ENCODE measurements at places on chromosomes 1 and 21.

GRCh38 chr21:33028287-33028670, 2.5 kb downstream of the OLIG2 start:
- DNase-seq = no peak

DNA sequence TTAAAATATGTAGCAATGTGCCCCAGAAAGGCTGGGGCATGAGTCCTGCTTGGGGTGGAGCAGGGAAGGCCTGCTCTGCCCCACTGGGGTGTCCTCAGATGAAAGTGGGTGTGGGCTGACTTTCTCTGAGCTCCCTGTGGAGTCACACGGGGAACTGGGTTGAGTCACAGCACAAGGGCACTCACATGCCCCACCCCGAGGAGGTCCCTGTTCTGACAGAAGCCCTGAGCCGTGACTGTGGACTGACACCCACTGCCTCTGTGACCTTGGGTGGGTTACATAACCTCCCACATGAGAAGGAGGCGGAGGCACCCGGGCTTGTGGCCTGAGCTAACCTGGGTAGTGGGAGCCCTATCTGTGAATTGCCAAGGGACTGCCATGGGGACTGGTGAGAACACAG, 52.5 kb upstream of the TINAGL1 start:
- DNase-seq = no peak

- DNase-seq = peak; percentile 92
Measured at GRCh38 chr1:42958488-42959319, at the start of gene SLC2A1. TSS of gene SLC2A1 (minus strand) at chr1:42958868. CDS start at chr1:42958651, 217 bp downstream.

DNA sequence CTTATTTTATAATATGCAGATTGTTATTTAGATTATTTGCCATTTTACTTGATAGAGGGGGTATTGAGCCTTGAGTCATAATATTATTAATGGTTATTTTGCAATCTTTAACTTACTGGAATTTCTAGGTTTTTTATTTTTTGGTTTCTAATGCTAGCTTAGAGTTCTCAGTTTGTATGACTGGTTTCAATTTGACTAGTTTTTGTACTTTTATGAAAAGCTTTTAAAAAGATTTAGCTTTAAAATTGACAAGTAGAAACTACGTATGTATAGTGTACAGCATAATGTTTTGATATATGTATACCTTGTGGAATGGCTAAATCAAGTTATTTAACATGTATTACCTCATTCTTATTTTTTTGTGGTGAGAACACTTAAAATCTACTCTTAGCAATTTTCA, 41.5 kb downstream of the CEP350 start:
- DNase-seq = no peak

DNA sequence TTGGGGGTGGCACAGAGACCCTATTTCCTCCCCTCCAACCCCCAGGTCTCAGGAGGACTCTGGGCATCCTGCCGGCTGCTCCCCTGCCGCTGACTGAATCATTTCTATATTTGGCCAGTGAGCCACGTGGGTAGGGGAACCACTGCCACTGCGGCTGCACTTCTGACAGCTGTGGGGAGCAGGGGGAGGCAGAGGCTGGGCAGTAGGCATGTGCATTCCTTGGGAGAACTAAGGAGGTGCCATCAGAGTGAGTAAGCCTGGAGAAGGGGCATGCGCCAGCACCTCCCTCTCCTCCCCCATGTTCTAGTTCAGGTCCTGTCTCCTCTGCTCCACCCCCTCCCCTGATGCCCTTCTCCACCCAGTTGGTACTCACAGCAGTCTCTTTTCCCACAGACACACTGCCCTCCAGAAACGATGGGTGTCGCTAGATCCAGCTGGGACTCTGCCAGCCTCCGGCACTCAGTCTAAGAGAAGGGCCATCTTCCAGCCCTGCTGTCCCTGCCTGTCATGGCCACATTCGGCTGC, 12.0 kb downstream of the PPFIA4 start:
- DNase-seq = no peak

- no peak for DNase-seq
Measured at GRCh38 chr1:224700918-224701531, 84.9 kb downstream of the CNIH3 start.

- DNase-seq = no peak
Measured at GRCh38 chr1:27372022-27372807, 2.4 kb downstream of the FCN3 start.

DNA sequence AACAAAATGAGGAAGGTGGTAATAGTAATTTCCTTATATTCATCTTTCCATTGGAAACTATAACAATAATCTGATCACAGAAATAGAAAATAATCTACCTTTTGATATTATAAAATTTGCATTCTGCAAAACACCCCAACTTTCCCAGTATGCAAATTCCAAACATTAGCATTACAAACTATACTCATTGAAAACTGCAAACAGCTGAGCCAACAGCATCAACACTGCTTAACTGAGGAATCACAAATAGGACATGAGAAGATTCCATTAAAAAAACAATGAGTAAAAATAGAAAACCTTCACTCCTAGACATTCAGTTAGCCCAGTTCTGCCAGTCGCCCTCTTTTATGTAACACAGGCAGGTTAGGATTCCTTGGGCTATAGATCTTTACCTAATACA, 18.1 kb downstream of the ZNF281 start:
- DNase-seq = no peak

DNA sequence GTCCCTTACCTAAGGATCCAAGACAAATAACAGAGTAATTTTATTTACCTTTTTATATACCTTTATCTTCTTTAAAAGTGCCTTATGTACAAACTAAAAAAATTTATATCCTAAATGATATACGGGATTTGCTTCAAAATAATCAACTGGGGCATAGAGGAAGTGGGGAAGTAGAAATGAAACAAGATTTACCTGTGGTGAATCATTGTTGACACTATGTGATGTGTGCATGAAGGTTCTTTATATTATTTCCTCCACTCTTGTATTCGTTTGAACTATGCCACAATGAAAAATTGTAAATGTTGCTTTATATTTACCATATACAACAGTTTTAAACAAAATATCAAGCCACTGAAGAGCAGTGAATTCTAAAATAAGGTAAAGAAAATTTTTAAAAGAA, 13.0 kb downstream of the RGS7 start:
- DNase-seq = no peak

DNA sequence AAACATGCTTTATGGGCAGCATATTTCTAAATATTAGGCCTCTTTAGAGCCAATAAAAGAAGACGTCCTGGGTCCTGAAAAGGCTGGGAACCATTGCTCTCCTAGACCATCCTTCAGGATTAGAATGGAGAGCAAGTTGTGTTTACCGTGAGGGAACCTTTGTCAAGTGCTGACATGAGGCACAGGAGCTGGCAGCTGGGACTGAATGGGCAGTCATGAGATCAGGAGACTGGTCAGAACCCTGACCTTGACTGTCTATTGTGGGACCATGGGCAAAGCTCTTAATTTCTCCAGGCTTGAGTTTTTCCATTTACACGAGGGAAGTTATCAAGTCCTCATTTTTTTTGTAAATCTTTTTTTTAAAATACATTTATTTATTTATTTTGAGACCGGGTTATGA, 5.2 kb downstream of the PFKFB2 start:
- DNase-seq = no peak

GRCh38 chr1:97726386-97726785, 194.4 kb downstream of the DPYD start:
- DNase-seq = no peak

DNA sequence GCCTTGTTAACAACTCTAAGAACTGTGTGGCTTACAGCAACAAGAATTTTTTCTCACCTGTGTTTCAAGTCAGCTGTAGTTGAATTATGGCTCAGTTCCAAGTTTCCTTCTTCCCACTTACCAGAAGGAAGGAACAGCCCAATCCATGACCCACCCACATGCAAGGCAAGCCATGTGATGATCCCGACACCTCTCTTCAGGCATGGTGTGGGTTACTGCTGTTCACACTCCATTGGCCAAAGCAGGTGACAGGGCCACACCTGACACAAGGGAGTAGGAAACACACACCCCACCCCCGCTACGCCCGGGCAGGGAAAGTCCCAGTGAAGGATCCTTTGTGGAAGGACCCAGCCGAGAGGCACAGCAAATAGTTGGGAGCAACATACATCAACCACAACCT, 36.3 kb downstream of the KCNJ15 start:
- DNase-seq = no peak

- DNase-seq = no peak
Measured at GRCh38 chr1:74790453-74790852, 57.5 kb downstream of the TYW3 start.

GRCh38 chr21:32163386-32163785, 115.5 kb downstream of the MIS18A start:
- no peak for DNase-seq

- DNase-seq = no peak
Measured at GRCh38 chr1:31239653-31240241, at the start of gene NKAIN1. TSS of gene NKAIN1 (minus strand) at chr1:31239887. CDS start at chr1:31239547, 340 bp downstream.

DNA sequence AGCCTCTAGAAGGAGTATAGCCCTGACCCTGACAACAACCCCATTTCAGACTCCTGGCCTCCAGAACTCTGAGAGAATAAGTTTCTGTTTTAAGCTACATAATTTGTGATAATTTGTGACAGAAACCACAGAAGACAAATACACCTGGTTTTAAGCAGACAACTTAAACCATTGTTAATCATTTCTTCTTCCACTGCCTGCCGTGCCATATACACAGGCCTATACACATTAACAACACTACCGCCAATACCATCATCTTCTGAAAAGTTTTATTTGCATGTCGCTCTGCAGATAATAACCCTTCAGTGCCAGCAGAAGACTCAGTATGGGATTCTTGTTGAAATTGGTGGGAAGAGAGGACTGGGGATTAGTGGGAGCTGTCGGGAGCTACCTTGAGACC, 39.9 kb upstream of the KRTAP19-8 start:
- DNase-seq = no peak

DNA sequence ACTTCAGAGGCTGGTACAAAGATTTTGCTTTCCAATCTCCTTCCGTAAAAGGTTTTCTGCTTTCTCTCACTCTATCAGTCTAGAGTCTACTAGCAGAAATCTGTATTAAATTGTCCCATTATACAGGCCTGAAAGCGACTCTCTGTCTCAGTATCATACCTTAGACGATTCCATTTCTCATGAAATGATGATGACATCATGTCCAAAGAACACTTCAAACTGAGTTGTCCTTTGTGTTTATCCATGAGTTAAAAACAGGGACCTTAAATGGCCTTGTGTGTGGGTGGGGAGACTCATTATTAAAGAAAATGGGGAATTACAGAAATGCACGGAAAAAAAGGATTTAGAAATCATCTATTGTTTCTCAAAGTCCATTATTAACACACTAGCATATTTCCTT, 21.0 kb upstream of the SLC44A3 start:
- no peak for DNase-seq

- no peak for DNase-seq
Measured at GRCh38 chr1:157132616-157133167, 5.5 kb downstream of the ETV3 start.

DNA sequence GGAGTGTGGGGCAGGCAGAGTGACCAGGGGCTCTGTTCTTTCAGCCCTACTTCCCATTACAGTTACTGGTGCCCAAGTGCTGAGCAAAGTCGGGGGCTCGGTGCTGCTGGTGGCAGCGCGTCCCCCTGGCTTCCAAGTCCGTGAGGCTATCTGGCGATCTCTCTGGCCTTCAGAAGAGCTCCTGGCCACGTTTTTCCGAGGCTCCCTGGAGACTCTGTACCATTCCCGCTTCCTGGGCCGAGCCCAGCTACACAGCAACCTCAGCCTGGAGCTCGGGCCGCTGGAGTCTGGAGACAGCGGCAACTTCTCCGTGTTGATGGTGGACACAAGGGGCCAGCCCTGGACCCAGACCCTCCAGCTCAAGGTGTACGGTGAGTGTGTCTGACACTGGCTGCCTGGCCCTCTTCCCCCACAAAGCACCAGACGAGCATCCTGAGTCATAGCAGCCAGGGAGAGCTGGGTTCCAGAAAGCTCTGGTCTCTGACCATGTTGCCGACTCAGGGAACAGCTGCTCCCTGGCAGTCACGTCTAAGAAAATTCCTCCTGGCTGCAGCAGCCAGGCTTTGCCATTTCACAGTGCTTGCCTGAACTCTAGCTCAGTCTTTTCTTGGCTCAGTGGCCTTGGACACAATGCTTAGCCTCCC, 3.3 kb downstream of the SLAMF8 start:
- DNase-seq = no peak

DNA sequence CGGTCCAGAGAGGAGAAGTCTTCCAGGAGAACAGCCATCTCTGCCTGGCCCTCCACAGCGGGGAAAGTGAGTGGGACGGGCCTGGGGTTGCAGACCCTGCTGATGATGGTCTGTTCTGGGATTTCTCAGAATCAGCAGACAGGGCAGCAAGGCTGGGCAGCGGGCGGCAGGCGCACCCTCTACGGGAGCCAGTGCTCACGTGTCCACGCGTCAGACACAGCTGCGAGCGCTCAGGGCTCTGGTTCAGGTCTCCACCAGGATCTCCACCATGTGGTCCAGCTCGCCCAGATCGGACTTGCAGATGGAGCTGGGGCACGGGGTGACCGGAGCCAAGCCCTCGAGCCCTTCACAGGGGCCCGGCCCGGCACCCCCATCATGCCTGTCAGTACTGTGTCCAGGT, 5.5 kb downstream of the CLCA4 start:
- no peak for DNase-seq

- DNase-seq = no peak
Measured at GRCh38 chr1:206829282-206829681, 36.1 kb upstream of the IL20 start.

- DNase-seq = no peak
Measured at GRCh38 chr1:7253118-7253480, 467.8 kb downstream of the CAMTA1 start.

DNA sequence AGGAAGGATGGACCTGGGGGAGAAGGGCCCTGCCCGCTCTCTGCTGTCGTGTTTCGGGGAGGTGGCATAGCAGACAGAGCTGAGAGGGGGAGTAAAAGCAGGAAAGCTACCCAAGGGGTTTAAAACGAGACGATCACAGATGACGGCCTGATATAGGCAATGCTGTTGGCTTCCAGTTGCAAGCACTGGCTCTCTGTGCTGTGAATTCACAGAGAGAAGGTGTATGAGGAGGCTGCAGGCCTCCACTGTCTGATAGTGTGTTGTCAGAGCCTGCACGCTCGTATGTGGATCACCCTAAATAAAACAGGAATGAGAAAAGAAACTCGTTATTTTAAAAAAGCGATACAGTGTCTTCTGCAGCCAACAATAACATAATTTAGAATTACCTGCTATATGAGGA, 57.4 kb downstream of the LGR6 start:
- no peak for DNase-seq

DNA sequence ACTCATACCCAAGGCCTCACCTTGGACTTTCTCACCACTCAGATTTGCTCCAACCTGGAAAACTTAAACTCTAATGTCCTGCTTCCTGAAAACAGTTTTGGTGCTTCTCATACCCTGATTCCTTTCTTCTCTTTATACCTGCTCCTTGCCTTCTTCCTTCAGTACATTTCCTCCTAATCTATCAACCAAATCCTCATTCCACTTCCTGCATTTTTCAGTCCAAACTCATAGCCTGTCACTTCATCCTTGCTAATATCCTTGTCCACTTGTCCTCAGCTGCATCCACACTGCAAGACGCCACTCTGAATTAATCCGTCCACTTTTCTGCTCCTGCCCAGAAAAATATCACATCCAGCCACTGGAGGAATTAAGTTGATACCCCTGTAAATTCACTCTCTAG, 25.9 kb downstream of the PPP1R15B start:
- DNase-seq = no peak

GRCh38 chr21:45141507-45141906, 67.1 kb downstream of the ADARB1 start:
- no peak for DNase-seq

GRCh38 chr1:88935522-88936222, 44.3 kb upstream of the GTF2B start:
- DNase-seq = no peak

GRCh38 chr1:54962612-54963395, 17.6 kb upstream of the TMEM61 start:
- no peak for DNase-seq

GRCh38 chr1:109668123-109668775, 392 bp downstream of the GSTM2 start:
- DNase-seq = no peak

Measured in T-helper 1 cell (primary cell).